ENCODE measurements at places on chromosomes 16 and 17. TPM values are rescaled to one million over a fixed set of nuclear protein-coding genes. Genes with fewer than 3 reads are reported as not detected.
A peak's percentile ranks its signal among the peaks of the same experiment; 100 is the strongest.

MGAT5B gene
- total RNA-seq = 0.88 TPM

MRPL28 gene
- total RNA-seq = 35.7 TPM

GAS2L2 gene
- total RNA-seq = not detected

KRT33A gene
- total RNA-seq = not detected

PRCD gene
- 4.7 TPM for total RNA-seq

CD300LB gene
- total RNA-seq = 0.23 TPM

DNAI2 gene
- total RNA-seq = not detected

FGF11 gene
- 2.7 TPM for total RNA-seq

TMEM204 gene
- 23.7 TPM for total RNA-seq

GRCh38 chr17:41513168-41513547 is 5.5 kb downstream of the KRT15 start:
- DNase-seq = no peak

- peak; percentile 79 for DNase-seq
These were observed 92.6 kb downstream of the DNAH17 start for GRCh38 chr17:78484271-78485246.

- DNase-seq = no peak
These were observed 26.1 kb downstream of the HDAC5 start for GRCh38 chr17:44097110-44097958.

- no peak for DNase-seq
These were observed 26.3 kb upstream of the MGAT5B start for GRCh38 chr17:76841776-76842405.

- no peak for DNase-seq
These were observed 36.2 kb downstream of the ZNF750 start for GRCh38 chr17:82803606-82804005.

- peak; percentile 88 for DNase-seq
These were observed 46.2 kb downstream of the CYB561 start for GRCh38 chr17:63399856-63400255.

DNA sequence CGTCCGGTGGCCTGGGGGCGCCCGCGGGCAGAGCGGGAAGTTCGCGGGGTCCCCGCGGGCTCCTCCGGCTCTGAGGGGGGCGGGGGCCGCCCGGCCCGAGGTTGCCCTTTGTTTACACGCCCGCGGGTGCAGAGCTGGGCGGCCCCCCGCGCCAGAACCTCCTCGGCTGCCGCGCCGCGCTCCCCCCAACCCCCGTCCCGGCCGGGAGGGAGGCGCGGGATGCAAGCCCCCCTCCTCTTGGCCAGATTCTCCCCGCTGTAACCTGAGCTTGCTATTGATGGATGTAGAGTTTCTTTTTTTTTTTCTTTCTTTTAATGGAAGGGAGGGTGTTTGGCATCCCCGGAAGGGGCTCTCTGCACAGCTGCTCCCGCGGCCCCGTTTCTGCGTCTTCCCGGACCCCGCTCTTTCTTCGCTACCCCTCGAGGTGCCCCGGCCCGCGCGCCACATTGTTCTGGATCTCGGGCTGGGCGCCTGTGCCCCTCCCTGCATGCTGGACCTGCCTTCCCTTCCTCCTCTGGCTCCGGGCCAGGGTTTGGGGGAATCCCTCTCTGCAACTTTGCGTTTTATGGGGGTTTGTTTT is 646 bp downstream of the CBX2 start:
- DNase-seq = no peak

DNA sequence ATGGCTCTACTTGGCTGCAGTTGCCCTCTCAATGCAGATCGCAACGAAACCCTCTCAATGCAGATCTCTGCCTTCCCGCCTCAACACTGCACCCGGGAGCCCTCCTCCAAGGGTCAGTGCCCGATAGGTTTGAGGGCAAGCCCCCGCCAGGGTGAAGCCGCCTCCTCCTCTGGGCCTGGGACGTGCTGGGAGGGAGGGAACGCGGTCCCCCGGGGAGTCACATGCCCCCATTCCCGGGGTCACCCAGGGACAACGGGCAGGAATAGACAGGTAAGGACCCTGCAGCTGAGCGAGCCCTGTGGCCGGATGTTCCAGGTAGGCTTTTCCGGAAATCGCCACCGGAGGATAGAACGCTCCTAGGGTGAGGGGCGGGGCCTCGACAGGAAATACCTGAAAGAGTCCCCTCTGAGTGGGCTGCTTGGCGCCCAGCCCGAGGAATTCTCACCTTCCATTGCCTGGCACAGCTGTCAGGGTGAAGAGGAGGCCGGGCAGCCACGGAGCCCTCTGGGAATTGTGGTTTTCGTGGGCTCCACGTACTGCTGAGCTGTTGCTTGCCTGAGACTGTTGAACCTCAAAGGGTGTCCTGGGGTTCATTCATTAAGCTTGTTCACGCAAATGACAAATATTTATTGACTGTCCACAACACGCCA is 12.8 kb downstream of the ZNF174 start:
- DNase-seq = no peak

DNA sequence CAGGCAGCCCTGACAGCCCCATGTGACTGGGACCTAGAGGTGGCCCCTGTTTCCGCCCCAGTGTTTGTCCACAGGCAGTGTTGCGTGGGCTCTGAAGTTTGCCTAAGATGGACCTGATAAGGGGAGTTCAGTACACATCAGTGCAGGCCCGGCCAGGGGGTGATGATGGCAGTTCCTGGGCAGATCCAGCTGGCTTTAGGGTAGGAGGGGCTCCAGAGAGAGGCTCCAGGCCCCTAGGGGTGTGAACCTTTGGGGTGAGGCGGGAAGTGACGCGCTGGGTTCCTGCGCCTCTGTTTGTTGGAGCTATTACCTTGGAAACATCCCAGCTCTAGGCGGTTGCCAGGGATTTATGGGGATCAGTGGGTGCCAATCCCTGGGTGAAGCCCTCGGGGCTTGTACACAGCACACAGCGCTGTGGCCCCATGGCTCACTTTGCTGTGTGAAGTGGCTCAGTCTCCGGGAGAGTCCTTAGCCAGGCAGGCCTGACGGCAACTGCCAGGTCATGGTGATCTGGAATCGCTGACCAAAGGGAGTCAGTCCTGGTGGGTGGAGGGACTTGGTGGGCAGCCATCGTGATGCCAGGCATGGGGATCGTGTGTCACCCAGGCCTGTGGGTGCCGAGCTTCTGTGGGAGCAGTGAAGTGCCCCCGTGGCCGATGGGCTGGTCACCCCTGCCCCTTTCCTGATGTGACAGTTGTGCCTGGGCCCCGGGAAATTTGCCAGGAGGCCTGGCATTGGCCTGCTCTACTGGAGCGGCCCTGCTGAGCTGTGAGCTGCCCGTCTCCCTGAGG is 146.1 kb downstream of the SEC14L1 start:
- no peak for DNase-seq

DNA sequence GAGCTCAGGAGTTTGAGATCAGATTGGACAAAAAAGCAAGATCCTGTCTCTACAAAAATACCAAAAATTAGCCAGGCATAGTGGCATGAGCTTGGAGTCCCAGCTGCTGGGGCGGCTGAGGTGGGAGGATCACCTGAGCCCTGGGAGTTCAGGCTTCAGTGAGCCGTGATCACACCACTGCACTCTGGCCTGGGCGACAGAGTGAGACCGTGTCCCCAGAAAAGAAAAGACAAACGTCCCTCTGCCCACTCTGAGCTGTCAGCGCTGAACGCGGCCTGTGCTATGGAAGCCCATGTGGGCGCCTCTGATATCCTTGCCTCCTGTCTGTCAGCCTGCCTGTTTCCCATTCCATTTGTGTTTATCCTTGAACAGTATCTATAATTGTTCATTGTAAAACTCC is 50.7 kb downstream of the FOXK2 start:
- DNase-seq = no peak

GRCh38 chr17:49290690-49291359 is 60.2 kb upstream of the PHOSPHO1 start:
- DNase-seq = no peak

GRCh38 chr17:41008811-41009210 is at the start of gene KRTAP3-1:
TSS of gene KRTAP3-1 (minus strand) at chr17:41009128. CDS start at chr17:41009074, 54 bp downstream.
- DNase-seq = no peak

- DNase-seq = peak; percentile 71
These were observed 3.8 kb upstream of the DCAF7 start for GRCh38 chr17:63546308-63547082.

GRCh38 chr17:31573047-31573446 is 181.6 kb downstream of the RAB11FIP4 start:
- no peak for DNase-seq

- no peak for DNase-seq
These were observed 140.7 kb downstream of the KATNIP start for GRCh38 chr16:27690608-27691007.

GRCh38 chr16:88639231-88640038 is 1.1 kb downstream of the IL17C start:
- no peak for DNase-seq

GRCh38 chr17:78275355-78275754 is 43.9 kb downstream of the TMEM235 start:
- no peak for DNase-seq

DNA sequence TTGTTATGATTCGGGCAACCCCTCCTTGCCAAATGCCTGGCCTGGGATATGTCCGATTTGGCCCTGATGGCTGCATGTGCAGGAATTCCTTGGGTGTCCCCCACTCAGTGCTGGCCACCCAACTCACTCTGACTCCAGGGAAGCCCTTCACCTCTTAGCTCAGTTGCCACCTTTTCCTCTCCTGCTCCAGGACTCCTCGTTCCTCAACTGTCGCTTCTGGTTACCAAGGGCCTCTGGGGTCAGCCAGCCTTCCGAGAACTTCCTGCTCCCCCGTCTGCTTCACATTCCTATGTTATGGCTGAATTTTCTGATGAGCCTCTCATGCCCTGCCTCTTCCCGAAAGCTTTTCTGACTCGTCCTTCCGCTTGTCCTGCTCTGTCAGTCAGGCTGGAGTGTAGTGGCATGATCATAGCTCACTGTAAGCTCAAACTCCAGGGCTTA is 63.5 kb downstream of the SPACA3 start:
- no peak for DNase-seq

DNA sequence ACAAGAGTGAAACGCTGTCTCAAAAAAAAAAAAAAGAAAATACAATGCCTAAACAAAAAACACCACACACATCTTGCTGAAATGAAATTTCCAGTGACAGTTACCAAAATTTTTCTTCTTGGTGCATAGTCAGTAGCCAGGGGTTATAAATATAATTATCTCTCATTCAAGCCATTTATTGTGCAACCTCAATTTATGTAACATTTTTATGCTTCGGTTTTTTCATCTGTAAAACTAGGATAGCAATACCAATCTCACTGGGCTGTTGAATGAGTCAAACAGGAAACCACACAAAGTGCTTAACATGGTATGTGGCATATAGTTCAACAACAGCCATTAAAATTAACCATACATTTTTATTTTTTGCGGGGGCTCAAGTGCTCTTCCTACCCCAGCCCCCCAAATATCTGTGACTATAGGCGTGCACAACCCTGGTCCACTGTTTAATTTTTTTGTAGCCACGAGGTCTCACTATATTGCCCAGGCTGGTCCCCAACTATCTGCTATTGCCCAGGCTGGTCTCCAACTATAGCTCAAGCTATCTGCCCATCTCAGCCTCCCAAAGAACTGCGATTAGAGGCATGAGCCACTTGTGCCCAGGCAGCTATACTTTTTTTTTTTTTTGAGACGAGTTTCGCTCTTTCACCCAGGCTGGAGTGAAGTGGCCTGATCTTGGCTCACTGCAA is 2.6 kb downstream of the COG4 start:
- no peak for DNase-seq

DNA sequence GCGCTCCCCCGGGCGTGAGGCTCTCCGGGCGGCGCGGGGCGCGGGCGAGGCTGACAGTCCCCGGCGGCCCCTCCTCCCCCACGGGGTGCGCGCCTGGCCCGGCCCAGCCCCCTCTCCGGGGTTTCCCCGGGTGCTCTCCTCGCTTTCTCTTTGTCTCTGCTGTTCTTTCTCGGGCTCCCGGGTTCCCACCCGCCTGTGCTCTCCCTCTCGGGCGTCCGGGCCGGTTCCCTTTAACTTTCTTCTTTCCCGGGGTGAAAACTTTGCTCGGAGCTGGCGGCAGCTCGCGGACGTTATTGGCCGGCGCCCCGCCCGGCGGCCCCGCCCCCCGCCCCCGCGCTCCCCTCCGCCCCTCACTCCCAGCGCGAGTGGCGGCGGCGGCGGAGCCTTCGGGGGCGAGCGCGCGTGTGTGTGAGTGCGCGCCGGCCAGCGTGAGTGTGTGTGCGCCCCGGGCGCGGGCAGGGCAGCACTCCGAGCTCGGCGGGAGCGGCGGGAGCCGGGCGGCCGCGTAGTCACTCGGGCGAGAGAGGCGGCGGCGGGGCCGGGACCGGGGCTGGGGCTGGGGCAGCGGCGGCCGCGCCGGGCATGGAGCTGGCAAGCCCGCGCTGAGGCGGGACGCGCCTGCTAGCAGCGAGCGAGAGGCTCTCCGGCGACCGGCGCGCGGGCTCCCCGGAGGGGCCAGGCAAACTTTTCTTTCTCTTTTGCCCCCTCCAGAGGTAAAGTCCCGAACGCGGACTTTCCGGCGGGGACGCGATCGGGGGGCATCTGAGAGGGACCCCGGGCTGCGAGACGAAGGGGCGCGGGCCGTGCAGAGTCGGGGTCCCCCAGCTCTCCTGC is at the start of gene NTN1:
TSS of gene NTN1 (plus strand) at position 353 of the 834 bp plus-strand sequence. CDS start 864 bp downstream, outside the sequence.
- DNase-seq = peak; percentile 84

DNA sequence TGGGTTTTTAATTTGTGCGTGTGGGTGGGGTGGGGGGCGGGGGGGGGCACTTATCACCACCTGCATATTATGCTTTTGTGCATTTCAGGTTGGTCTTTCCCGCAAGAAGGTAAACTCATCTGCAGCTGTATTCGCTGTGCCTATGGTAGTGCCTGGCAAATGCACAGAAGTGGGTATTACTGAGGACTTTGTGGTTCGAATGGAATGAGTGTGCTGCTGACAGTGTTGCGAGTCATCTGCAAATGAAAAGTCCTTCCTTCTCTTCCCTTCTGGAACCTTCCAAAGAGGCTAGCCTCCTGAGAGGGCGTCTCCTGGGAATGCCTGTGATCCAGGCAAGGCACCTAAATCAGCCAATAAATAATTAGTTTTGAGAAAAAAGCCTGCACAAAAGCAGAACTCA is 532.9 kb downstream of the MAF start:
- no peak for DNase-seq

GRCh38 chr17:4179071-4179470 is 36.1 kb downstream of the CYB5D2 start:
- no peak for DNase-seq

DNA sequence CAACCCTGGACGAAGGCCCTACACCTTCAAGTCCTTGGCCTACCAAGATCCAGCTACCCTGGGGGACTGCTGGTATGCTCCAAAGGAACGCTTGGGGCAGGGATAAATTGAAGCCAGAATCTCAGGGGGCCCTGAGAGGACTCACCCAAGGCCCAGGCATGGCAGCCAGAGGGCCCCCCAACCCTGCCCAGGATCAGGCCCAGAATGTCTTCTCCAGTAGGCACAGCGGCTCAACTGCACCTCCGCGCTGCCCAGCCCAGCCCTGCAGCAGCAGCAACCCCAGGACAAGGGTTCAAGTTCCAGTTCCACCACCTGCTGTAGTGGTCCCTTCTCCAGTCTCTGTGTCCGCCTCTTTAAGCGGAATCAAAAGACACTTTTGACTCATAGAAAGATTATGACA is 2.2 kb downstream of the TFAP4 start:
- no peak for DNase-seq

DNA sequence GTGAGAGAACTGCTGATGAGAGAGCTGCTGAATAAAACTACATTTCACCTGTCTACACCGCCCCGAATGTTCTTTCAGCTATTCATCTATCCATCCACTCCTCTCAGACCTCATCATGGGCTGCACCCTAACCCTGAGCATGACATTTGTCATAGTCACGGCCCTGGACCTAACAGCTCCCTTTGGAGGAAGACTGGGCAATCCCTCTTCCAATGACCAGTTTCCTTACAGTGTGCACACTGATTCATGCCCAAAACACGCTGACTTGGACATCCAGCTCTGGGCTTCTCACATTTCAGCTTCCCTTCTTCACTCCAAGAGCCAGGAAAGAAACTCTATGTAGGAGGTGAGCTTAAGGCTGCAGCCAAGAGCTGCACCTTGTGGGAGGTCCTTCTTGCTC is 41.8 kb upstream of the ARL4D start:
- no peak for DNase-seq

- no peak for DNase-seq
These were observed 116.5 kb downstream of the ZNF423 start for GRCh38 chr16:49739381-49739780.

Data from posterior vena cava (tissue), 2 donors.